Transverse colon (tissue), 4 donors: ENCODE measurements at places on chromosomes 7 and 10. TPM values are rescaled to one million over a fixed set of nuclear protein-coding genes. Genes with fewer than 3 reads are reported as not detected.

- H3K27ac ChIP-seq = no peak overlapping the region
- DNase-seq = no peak
- no peaks in the 10 kb centered on the region for H3K27me3 ChIP-seq
- H3K36me3 ChIP-seq = no peaks in the 10 kb centered on the region
- H3K4me3 ChIP-seq = no peak overlapping the region
Observed at GRCh38 chr10:26528048-26528447, 89.9 kb downstream of the APBB1IP start.

DNA sequence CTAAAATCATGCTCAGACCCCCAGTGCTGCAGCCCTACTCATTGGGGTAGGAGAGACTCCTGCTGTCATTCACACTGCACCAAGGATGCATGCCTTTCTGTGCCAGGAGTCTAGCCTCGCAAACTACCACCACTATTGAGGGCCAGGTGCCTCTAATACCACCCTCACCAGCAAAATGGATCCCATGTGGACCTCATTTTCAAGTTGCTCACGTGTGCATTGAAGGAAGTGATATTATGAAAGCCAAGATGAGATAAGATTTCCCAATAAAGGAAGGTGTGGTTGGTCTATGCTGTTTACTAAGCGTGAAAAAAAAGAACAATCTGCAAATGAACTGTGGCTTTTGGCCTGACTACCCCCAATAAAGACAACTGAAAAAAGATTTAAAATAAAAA lies 7.2 kb upstream of the LAMTOR4 start:
- H3K4me1 ChIP-seq = peaks cover 21% of the 10 kb centered on the region
- peak overlapping the region; percentile 78 for H3K27ac ChIP-seq
- no peak overlapping the region for H3K4me3 ChIP-seq
- H3K36me3 ChIP-seq = no peaks in the 10 kb centered on the region
- no peak for DNase-seq

PRSS37 gene
- total RNA-seq = not detected

AKR1C1 gene
- 17.5 TPM for total RNA-seq

EPO gene
- not detected for total RNA-seq
